ENCODE measurements at places on chromosomes 6 and 20.

GRCh38 chr6:11486051-11486450 is 51.5 kb upstream of the TMEM170B start:
- DNase-seq = no peak

DNA sequence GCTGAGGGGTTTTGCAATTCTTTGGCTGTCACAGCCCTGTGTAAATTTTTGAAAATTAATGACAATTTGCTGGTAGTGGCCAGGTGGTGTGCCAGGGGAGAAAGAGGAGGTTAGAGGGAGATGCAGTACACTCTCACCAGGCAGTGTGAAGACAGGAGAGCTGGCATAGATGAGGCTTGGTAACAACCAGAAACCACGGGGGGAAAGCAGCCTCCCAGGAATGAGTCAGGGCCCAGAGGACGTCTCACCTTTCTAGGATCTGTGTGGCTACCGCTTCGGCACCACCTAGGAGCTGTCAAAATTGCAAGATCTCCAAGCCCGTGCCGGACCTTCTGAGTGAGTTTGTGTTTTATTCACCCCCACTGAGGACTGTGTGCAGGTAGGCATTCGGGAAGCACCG is 171.4 kb downstream of the PACRG start:
- no peak for DNase-seq

DNA sequence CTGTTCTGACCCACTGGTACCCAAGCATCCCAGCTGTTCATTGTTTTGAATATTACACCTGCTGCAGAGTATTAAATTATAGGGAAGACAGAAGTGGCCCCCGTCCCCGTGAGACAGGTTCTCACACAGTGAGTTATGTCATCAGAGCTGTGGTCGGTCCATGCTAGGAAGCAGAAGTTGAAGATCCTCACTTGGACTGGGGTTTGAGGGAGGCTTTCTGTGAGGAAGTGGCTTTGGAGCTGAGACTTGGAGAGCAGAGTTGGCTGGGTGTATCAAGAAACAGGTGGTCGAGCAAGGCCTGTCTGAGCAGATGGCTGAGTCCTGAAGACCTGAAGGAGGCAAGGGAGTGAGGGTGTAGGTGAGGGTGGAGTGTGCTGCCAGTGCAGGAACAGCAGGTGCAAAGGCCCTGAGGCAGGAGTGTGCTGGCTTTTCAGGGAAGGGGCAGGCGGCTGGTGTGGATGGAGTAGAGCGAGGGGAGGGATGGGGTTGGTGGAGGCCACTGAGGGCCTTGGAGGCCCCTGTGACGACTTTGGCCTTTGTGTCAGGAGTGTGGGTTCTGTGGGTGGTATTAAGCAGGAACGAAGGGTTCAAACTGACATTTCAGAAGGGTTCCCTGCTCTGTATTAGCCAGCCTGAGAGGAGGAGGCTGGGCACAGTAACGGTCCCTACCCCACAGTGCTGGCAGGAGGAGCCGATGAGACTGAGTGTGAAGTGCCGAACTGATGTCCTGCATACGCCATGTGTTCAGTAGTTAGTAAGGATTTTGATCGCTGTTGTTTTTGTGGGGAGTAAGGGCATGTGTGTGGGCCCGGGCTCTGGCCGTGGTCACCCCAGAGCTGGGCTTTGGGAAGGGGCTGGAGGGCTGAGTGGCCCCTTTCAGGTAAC is 11.8 kb downstream of the SRC start:
- DNase-seq = no peak

DNA sequence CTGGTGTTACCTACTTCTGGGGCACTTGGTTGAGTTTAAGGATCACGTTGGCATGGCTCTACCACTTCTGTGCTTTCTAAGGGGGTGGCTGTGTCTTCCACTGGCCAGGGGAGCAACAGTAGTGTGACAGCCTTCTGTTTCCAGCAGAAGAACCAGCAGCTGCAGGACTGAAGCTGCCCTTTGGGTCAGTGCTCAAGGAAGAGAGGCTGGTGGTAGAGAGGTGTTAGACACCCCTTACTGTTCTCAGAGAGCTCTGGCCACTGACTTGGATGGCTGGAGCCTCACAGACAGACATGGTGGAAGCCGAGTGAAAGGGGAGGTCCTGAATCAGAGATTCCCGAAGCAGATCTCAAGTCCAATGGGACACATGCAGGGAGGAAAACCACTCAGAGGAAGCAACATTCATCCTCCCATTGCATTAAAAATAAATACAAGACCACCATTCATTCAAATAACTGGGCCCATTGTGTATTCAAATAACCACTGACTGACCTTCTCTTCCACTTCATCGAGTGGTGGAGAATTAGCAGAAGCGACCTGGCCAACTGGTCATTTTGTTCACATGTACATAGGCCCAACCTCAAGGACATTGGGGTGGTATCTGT is 106.7 kb downstream of the MYLK4 start:
- DNase-seq = no peak

DNA sequence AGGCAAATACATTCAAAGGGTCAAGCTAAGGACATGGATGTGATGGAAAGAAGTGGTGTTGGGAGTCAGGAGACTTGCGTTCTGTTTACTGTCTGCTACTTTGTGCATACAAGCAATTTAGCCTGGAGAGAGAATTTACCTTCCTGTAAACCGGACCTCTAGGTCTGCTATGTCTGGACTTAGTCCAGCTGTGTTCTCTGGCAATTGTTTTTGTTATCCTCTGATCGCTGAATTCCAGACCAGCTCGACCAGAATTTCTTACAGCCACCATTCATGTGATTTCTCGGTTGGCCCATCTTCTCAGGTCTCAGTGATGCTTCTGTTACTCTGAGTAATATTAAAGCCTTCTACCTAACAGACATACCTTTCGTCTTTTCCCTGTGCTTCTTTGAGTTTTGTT is 75.2 kb downstream of the LRRC1 start:
- DNase-seq = no peak

DNA sequence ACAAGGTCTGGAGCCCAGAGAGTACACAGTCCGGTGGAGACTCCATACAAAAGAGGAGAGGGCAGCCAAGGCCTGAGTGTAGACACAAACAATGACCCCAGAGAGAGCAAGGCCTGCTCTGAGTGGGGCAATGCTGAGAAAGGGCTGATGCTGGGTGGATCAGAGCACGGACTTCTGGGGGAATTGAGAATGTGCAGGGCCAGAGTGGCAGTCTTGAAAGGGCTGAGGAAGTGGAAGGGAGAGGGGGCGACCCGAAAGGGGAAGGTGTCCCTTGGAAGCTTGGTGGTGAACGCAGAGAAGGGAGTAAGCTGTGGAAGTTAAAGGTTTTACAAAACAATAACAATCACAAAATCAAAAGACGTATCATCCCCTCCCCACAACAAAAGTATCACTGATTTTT is 12.0 kb upstream of the GRM4 start:
- DNase-seq = no peak

GRCh38 chr6:90938122-90938521 is 351.2 kb upstream of the MAP3K7 start:
- no peak for DNase-seq

All from AG09319 (cell line).